ENCODE measurements at places on chromosomes 6 and 20.
A peak's percentile ranks its signal among the peaks of the same experiment; 100 is the strongest.

GRCh38 chr20:33819456-33819855 is 8.3 kb downstream of the CHMP4B start:
- no peak for DNase-seq

DNA sequence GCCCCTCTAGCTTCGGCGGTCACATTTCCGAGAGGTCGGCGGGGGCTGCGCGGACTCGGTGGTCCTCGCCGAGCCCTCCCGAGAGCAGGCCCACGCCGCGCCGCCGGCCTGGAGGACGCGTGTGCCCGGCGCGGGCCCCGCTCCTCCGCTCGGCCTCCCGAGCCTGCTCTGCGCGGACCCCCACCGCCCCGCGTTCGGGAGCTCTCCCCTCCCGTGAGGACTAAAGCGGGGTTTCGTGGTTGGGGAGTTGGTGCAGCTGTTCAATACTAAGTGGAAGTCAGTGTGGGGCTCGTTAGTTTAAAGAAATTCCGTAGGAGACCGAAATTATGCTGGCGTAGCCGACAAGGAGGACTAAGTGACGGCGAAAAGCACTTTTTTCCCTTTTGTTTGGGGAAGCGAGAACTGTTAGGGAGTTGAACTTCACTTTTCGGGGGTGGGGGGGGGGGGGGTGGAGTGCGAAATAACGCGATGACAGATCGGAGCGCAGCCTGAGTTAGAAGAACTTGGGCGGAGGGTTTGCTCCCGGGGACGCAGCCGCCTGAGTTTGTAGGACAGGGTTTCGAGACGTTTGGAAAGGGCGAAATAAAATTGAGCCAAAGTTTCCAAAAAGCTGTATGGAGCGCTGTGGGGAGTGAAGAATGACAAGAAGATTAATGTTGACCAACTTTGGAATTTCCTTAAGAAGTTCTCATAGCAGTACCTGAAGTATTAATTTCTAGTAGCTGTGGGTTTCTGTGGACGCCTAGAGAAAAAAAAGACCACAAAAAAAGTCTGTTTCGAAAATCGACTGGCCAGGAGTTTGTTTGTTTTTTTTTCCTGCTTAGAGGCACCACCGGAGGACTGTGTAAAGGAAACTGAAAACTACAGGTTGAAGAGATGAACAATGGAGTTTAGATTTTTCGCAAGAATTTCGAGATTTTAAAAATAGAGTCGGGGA is 1.4 kb downstream of the QKI start:
- peak; percentile 47 for DNase-seq

DNA sequence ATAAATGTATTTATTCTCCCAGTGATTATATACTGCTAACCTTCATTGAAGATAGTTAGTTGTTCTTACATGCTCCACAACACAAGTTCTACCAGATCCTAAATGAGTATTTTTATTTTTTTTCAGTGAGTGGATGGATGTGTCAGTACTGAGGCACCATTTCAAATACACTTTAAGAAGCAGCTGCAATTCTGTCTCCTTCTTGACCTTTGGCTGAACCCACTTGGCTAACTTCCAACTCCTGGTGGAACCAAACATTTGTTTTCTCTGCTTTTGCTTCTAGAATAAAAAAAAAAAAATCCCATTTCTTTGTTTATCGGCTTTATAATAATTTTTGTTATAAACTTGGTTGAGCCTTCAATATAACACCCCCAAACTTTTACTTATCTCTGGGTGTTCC is 458.3 kb upstream of the MAP3K7 start:
- no peak for DNase-seq

GRCh38 chr6:164014346-164015087 is 600.0 kb downstream of the QKI start:
- DNase-seq, result no peak

DNA sequence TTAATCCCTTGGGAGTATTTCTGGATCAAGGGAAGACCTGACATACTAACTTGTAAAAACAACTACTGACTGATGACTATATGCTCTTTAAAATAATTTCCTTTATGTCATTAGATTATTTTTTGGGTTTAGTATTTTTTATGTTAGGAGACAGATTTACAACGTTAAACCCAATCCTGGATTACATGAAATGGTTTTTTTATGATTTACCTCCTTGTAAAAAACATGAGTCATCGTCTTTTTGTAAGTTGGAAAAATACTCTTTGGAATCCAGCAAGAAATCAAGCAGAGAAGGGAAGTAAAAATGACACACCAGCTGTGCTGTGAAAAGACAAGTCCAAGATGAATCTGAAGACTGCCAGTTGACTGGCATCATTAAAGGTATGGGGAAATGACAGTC is 6.7 kb downstream of the STK4 start:
- DNase-seq, result no peak

GRCh38 chr6:436308-437036 is 44.9 kb downstream of the IRF4 start:
- no peak for DNase-seq

DNA sequence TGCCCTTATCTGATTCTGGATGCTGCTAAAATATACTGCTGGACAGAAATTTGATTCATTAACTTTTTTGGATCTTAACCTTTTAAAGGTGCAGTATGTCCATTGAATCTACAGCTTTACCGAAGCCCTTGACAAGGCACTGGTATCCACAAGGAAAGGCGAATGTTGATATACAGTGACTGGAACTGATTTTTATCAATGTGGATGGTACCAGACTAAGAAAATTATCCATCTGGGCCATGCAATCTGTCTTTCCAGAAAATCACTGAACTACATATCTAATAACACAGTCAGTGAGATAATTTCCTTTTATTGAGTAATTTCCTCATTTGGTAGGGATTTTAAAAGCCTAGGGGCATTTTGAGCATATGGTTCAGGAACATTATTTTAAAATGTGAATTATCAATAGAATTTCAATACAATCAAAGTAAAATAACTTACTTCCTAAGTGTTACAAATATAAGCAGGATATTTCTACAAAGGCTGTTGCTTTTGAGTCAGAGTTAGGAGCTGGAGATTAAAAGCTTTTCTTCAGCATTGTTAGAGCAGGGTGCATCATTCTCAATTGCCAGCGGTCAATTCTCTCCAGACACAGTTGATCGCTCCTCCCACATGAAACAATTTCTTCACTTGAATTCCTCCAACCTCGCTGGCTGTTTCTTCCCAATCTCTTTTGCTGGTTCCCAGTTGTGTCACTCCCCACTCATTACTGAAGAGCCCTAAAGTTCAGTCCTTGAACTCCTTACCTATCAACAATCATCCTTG is 585.3 kb upstream of the FLRT3 start:
- DNase-seq, result no peak

DNA sequence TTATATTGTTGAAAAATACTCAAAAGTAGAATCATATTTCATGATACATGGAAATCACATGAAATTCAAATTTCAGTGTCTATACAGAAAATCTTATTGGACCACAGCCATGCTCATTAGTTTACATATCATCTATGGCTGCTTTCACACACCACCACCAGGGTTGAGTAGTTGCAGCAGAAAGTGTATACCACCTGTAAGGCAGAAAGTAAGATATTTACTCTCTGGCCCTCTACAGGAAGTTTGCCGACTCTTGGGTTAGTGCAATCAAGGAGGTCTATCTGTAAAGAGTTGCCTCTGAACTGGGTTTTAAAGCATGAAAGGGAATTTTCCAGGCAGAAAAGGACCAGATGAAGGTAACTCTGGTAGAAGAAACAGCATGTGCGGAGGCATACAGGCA is 432.3 kb downstream of the DHX35 start:
- no peak for DNase-seq

GRCh38 chr6:118171852-118172251 is 264.8 kb downstream of the SLC35F1 start:
- no peak for DNase-seq

- no peak for DNase-seq
Observed at GRCh38 chr20:59848182-59848581, 85.3 kb downstream of the SYCP2 start.

DNA sequence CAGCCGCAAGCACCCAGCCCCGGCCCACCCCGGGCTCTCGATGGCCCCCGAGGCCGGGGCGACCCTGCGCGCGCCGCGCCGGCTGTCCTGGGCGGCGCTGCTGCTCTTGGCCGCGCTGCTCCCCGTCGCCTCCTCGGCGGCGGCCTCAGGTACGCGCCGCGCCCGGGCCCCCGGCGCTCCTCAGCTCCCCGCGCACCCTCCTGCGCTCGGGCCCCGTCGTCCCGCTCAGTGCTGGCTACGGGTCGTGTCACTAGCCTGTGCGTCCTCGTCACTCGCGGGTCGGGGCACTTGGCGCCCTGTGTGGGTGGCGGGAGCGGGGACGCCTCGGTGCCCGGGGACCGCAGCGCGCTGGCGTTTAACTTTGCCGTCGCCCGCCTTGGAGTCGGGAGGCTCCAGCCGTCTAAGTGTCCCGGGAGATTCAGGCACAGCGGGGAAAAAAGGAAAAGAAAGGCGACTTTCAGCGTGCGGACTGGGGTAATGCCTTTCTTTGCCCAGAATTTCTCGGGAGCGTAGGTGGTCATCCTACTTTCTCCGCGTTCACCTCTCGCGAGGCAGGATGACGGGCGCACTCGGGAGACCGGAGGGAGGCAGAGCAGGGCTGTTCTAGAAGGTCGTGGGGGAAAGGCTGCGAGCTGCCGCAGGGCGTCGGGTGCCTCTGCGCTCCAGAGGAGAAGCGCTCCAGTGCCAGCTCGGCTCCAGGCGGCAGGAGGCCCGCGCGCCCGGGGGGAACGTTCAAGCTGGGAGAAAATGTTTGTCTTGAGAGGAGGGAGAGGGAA is 545 bp downstream of the FNDC1 start:
- DNase-seq, result peak; percentile 17

GRCh38 chr20:37519508-37520418 is 1.3 kb upstream of the NNAT start:
- DNase-seq, result no peak

DNA sequence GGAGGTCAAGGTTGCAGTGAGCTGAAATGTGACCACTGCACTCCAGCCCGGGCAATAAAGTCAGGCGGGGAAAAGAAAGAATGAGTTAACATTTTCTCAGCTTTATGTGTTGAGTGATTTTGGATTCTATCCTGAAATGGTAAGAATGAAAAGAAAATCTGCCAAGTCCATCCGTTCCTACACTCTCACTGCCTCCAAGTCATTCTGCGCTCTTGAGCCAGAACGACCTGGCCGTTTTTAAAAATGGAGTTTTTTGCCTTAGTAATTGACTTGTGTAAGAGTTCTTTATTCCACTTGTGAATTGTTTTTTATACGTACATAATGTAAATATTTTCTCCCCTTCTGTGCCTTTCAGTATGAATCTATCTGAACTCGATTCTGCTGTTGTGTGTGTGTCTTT is 28.7 kb downstream of the DNAJC5 start:
- no peak for DNase-seq

- DNase-seq, result peak; percentile 14
Observed at GRCh38 chr6:34484391-34484790, 18.5 kb downstream of the PACSIN1 start.

DNA sequence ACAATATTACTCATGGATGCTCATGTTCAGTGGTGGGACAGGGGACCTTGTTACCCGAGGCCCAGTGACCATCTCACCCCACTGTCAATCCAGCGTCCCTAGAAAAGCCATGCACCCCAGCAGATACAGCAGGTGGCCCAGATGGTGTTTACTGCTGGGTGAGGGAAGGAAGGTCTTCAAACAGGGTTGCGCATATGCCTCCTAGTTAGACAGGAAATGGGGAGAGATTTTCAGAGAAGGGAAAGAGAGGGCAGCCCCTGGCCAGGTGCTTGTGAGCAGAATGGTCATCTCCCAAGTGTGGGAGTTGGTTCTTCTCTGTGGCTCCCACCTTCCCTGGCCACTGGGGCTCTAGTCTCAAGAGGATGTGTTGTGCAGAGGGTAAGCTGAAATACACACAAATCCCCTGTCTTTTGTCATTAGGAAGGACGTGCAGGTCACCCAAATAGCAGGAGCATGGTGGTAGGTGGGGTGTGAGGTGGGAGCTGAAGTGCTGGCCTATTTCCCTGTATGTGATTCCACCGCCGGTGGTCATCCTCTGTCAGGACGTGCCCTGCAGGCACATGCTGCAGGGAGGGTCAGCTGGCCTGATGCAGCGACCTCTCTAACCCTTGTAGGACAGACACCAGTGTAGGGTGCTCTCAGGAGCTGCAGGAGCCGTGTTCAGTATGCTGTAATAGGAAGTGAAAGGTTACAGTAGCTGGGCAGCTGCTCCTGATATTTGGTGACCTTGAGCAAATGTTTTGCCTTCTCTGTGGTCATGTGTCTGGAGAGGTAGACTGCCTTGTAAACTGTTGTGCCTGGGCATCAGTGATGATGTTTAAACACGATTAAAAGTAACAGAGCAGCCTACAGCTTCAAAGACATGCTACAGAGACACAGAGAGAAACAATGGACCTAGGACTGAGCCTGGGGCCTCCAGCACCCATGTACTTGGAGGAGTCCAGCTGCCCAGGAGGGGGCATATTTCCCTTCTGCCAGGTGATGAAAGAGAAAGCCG is 3.2 kb upstream of the CST3 start:
- DNase-seq, result no peak

DNA sequence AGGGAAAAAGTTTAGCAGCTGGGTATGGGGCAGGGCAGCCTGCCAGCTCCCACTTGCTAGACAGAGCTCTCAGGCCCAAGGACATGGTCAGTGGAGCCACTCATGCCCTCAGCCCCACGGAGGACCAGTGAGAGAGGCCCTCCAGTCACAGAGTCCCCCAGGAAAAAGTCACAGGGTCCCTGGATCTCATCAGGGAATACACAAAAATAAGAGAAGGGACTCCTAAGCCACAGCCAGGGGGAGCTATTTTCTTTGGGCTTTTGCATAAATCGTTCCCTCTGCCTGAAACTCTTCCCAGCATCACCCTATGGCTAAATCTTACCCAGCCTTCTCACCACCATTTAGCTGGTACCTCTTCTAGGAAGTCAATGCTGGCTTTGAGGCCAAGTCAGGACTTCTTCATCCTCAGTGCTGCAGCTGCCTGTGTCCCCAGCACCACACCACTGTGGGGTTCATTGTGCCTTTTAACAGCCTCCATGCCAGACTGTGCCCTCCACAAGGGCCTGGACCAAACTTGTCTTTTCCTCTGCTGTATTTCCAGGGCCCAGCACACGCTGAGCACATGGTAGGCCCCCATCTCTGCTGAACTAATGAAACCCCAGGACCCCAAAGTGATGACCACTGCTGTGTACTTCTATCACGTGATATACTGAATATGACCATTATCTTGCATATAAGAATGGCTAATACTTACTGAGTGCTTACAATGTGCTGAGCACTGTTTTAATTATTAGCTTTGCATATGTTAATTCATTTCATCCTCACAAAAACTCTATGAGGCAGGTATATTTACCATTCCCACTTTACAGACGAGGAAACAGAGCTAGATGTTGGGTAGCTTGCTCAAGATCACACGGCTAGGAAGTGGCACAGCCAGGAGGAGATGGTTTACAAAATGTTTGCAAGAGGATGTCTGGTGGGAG is 2.0 kb downstream of the ZNF335 start:
- no peak for DNase-seq

DNA sequence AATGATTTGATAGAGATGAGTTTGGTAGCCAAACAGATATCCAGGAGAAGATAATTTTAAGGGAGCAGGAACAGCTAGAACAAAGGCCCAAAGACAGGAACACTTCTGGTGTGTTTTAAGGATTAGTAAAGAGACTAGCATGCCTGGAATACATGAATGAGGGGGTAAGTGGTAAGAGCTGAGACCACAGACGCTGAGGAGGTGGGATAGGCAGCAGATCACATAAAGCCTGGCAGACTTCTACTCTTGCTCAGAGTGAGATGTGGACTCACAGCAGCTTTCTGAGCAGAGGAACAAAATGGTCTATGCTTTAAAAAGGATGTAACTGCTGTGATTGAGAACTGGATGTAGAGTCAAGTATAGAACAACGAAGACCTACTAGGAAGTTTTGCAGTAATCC is 100.1 kb downstream of the EPHA7 start:
- DNase-seq, result no peak

GRCh38 chr6:112218563-112218962 is 35.8 kb downstream of the LAMA4 start:
- no peak for DNase-seq
